ENCODE measurements at places on chromosomes 16 and 17.

DNA sequence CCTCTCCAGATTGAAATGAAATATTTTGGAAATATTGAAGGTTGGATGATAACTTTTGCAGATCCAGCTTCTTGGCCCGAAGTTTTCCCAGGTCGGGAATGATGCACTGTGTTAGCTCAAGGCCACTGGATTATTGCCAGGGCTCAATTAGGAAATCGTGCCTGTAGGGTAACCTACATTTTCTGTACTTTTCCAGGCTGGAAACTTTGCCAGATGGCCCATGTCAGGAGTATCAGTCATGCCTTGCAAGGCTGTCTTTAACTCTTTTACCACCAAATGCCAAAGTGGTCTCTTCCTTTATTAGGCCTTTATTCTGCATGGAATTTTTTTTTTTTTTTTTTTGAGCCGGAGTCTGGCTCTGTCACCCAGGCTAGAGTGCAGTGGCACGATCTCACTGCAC lies 8.9 kb upstream of the SEC14L1 start:
- no peak for DNase-seq

GRCh38 chr16:81942007-81942601 lies 69.2 kb downstream of the SDR42E1 start:
- DNase-seq = no peak

DNA sequence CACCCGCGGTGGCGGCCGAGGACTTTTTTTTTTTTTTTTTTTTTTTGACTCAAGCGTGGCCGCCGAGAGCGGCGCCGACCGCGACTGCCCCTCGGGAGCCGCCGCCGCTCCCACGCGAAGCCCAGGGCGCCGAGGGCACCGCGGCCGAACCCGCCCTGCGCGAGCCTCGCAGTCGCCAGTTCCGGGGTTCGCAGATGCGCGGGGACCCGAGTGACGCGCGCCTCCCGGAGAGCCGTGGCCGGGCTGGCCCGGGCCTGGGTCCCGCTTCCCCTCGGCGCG lies 1.1 kb downstream of the METRNL start:
- DNase-seq = no peak

DNA sequence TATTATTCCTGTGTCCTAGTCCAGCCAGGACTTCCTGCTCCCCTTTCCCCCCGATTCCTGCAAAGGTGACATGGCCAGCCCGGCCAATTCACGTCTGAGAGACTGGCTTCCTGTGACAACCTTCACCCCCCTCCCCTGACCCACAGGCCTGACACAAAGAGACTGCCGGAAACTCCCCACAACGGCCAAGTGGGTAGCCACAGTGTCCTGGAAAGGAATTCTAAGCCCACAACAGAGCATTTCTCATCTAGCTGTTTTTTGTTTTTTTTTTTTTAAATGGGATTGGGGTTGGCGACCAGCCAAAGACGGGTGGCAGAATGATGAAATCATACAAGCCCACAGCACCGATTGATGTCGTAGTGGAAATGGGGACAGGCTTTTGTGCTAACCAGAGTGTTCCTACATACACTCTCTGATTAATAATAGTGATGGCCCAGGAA lies 2.8 kb upstream of the XAF1 start:
- peak; percentile 20 for DNase-seq

DNA sequence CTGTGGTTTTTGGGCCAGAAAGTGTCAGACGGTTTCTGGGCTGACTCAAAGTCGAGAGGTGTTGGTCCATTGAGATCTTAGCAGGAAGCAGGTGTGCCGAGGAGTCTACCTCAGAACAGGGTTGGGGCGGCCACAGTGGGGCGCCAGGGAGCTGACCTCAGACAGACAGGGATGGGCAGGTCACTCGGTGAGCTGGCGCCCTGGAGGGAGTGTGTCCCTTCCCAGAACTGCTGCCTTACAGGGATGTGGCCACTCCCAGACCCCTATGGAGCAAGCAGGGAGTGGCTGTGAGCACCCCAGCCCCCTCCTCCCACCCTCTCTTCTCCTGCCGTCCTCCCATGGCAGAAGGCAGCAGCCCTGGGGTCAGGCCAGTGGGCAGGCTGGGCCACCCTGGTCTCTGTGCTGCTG lies 14.0 kb upstream of the DPEP1 start:
- no peak for DNase-seq

- DNase-seq = peak; percentile 67
These were observed 1.7 kb downstream of the SPHK1 start for GRCh38 chr17:76385892-76386786.

GRCh38 chr17:33389504-33390135 lies 96.5 kb upstream of the ASIC2 start:
- no peak for DNase-seq

- no peak for DNase-seq
These were observed 104.7 kb downstream of the LITAF start for GRCh38 chr16:11481987-11482386.

DNA sequence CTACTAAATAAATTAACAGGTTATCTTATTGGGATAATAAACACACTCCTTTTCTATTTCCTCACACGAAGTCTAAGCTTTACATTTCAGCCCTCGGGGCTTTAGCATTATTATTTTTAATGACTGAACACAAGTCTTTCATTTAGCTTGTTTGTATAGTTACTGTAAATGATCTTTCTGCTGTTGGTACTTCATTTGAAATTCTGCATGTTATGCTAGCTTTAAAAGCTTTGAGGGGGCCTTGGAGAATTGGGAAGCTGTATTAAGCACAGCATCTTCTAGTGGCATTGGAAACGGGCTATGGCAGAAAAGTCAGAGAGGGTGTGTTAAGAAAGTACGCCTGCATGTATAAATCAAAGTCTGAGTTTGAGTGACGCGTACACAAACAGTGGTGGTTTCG lies 243.7 kb downstream of the FTO start:
- DNase-seq = no peak

GRCh38 chr16:72468582-72468981 lies 296.6 kb upstream of the PMFBP1 start:
- no peak for DNase-seq

DNA sequence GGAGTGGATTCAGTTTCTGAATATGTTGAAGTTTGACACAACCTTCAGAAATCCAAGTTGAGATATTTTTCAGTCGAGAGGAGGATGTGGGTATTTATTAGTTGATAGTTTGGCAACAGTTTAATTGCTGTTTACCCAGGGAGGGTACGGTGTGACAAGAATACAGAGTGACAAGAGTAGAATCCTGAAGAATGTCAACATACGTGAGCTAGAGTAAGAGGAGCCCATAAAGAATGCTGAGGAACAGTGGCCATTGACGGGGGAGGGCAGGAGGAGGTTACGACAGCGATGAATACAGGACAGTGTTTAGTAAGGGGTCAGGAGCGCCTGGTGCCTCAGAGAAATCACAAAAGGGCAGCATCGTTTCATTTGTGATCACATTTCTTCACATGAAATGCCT lies 76.5 kb downstream of the AATF start:
- no peak for DNase-seq

GRCh38 chr16:89111263-89111662 lies 17.6 kb downstream of the ACSF3 start:
- no peak for DNase-seq

All from stimulated activated CD8-positive, alpha-beta memory T cell treated with anti-CD3 and anti-CD28 coated beads, Interleukin-4, amount 100 ng/mL, for 4 hours (primary cell).